Fibroblast of skin of right quadriceps (primary cell): ENCODE measurements at places on chromosomes 11 and 22.

DNA sequence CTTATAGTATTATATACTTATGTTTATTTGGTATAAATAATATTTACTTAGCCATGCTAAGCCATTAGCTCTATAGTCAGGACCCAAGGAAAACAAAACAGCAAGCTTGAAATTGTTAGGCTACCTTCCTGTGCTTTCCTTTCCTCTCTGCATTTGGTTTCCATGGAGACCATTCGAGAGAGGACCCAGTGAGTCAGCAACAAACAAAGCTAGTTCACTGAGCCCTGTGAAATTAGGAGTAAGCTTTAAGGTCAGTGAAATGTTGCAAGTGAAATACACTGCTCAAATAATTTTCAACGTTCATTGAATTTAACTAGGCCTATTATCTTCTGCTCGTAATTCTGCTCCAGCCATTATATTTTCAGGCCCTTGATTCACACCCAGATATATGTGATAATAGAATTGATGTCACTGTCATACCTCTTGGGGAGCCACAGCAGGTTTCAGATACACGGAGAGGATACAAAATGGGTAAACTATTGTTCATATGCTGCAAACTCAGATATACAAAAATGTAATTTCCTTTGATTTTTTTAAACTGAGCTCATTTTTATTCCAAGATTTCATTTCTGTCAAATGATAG lies 9.1 kb upstream of the OR10D3 start:
- DNase-seq: peak; percentile 65

DNA sequence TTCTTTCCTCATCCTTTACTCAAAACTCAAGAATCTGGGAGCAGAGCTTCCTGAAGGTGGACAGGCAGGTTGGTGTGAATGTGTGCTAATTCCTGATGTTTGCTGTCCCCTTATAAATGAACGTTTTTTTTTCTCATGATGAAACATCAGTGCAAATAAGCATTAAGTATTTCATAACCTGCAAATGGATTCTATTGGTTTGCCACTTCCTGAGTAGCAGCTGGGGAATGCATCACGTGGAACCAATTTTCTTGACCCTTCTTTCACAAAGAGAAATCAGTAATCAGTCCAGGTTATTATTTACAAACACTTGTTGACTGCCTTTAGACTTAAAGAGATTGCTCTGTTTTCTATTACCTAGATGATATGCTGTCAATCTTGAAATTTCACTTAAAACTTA lies 40.1 kb upstream of the SCN3B start:
- DNase-seq: no peak

DNA sequence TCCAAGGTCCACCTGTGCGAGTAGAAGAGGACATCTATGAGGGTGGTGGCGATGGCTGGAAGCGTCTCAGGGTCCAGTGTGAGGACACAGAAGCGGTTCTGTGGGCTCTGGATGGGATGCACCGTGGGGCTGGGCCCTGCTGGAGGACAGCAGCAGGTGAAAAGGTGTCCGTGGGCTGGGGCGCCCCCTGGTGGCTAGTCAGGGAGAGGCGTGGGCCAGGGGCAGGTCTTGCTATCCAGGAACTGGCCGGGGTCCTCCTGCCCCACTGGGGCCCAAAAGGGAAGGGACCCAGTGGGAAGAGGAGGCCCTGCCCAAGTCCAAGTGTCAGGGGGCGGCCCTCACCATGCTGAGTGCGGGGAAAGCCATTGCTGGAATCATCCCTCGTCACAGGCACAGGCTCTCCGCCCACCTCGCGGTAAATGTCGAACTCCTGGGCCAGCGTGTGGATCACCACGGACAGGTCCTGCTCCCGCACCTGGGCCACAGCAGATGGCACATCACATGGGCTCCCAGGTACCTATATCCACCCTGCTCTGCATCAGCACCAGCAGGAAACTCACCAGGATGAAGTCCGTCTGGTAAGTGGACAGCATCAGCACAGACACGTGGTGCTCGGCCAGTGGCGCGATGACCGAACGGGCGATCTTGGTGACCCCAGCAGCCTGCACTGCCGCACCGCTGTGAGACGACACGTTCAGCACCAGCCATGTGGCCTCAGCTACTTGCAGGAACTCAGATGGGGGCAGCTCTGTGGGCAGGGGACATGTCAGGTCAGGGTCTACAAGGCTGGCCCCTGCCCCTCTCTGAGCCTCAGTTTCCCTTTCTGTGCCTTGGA lies 2.3 kb downstream of the CASTOR1 start:
- peak; percentile 31 for DNase-seq

GRCh38 chr11:2926611-2927051 lies 2.6 kb downstream of the PHLDA2 start:
- no peak for DNase-seq

GRCh38 chr22:29224121-29224858 lies 18.6 kb downstream of the EMID1 start:
- DNase-seq: peak; percentile 38
